Ecto neural progenitor cell (in vitro differentiated cells): ENCODE measurements at places on chromosomes 1 and 21.

DNA sequence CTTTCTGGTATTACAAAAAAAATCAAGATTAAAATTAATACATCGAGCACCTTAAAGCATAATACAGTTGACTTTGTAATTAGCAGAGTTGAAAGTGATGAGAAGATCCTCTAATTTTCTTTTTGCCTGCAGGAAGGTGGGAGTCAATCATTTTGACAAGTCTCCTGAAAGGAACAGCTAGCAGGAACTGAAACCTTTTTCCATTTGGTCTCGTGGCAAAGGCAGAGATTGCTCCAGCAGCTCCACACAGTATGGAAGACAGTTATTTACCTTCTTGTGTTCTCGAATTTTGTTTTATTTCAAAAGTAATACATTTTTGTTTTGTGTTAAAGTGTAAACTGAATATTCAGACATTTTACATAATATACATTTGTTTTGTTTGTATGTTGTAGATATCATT is 7.7 kb downstream of the S100PBP start:
- no peak for DNase-seq

DNA sequence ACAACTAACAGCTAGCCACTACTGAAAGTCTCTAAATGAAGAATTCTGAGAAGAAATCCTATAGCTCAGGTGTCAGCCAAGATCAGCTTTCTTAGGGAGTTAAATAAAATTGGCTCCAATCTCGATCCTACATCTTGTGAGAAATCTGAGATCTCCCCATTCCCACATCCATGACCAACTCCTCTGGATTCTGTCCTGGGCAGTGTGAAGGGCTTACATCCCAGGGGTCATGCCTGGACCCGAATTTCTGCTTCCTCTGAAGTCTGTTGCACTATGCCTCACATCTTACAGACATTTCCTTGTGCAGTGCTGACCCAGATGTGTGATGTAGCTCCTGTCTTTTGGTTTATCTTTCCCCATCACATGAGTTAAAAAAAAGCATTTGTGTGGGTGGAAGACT is 4.8 kb upstream of the TNN start:
- no peak for DNase-seq

GRCh38 chr1:154788886-154789285 is 81.2 kb downstream of the KCNN3 start:
- DNase-seq: no peak

DNA sequence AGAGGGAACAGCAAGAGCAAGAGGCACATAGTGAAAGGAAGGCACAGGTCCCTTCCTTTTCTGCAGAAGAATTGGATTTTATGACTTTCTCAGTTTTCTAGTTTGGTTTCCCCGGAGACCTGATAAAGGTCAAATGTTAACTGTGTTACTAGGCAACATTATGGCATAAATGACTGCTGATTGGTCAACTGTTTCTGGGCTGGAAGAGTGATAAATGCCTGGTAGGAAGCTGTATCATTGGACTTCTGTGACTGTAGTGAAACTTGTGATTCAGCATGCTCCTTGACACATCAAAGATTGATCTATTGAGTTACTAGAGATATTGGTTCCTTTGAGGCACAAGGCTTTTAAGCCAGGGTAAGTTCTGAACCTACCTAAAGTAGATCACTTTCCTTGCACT is 55.7 kb downstream of the LRRC8C start:
- no peak for DNase-seq

DNA sequence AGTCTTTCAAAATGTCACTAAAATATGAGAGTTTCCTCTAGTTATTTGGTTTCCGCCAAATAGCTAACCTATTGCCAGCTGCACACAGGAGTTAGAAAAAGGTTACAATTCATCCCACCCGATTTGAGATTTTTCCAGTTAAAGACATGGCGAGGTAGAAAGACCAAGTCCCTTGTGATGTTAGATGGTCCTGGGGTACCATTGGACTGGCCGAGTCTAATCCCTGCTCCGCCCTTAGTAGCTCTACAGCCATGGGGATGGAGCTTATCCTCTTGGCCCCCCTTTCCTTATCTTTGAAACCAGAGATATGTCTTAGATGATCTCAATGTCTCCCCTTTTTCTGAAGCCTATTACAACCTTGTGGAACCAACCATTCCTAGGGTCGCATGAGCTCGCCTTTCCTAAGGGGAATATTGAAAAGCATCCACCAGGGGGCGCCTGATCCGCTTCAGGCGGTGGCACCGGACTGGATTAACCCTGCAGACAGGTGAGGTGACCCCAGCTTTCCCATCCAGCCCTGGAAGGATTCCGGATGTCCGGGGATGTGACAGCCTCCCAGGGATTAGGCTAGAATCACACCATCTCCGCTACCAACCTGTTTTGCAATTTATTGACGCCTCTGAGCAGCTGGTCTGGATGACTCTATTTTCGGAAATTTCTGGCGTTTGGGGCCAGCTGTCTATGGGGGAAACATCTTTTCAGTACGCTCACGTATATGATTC is 68.3 kb upstream of the SIM2 start:
- DNase-seq: peak; percentile 82

- DNase-seq: peak; percentile 74
Measured at GRCh38 chr1:147700042-147701006, 30.0 kb upstream of the ACP6 start.

DNA sequence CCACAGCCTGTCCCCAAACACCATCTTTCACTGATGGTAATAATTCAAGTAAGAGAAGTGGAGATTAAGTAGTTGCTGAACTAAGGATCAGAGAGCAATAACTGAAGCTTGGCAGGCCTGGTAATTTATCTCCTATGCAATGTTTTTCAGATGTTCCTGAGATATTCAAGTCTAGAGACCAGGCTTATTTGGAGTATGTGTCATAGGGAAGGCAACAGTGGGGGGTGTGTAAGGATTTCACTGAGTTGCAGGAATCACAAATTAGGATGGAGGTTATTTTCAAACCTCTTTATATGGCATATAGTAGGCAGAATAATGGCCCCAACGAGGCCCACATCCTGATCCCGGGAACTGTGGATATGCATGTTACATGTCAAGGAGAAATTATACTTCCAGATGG is 171.7 kb downstream of the KCNJ6 start:
- no peak for DNase-seq

DNA sequence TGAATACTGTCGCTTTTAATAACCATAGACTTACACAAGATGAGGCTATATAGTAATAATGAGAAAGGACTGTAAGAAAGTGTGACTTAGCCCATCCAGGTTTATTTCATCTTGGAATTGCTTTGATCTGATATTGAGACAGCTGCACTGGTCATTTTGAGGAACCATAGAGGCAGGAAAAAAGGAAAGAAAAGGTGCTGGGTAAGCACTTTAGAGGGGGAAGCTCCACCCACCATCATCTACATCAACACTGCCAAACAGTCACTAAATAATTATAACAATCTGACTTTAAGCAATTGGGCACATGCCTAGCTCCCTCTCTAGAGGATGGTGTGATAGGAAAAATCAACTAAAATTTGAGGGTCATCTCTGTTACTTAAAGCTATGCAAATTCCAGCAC is 70.6 kb upstream of the ST6GALNAC3 start:
- no peak for DNase-seq

DNA sequence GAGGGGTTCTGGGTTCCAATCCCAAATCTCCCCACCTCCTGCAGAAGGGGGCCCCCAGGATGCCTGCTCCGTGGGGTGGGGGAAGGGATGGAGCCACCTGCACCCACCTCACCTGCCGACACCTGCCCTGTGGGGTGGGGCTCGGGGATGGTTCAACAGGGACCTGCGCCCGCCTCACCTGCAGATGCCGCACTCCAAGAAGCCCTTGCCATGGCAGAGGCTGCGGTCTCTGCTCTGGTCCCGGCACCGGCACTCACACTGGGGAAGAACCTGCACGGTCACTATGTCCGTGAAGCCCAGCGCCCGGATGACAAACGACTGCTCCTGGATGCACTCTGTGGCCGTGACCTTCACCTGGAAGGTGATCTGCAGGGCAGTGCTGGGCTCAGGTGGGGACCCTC is 18.1 kb upstream of the PTTG1IP start:
- no peak for DNase-seq
